ENCODE measurements at places on chromosomes 16 and 17.
A peak's percentile ranks its signal among the peaks of the same experiment; 100 is the strongest.

- DNase-seq: no peak
Observed at GRCh38 chr17:68566442-68566738, 34.8 kb downstream of the FAM20A start.

DNA sequence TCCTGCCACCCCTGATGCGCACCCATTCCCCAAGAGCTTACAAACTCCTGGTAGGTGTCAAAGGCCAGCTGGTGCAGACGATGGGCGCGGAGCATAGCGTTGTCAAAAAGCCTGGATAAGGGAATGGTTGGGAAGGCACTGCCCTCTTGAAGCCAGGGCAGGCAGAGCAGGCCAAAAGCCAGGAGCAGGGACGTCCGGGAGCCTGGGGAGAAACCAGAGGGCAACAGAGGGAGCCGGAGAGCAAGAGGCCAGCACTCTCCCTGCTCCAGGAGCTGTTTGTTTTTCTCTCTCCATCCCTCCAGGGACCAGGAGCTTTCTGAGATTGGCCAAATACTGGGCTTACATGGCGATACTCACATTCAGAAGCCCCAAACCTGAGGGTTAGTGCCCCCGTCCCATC, 334 bp downstream of the GH1 start:
- no peak for DNase-seq

DNA sequence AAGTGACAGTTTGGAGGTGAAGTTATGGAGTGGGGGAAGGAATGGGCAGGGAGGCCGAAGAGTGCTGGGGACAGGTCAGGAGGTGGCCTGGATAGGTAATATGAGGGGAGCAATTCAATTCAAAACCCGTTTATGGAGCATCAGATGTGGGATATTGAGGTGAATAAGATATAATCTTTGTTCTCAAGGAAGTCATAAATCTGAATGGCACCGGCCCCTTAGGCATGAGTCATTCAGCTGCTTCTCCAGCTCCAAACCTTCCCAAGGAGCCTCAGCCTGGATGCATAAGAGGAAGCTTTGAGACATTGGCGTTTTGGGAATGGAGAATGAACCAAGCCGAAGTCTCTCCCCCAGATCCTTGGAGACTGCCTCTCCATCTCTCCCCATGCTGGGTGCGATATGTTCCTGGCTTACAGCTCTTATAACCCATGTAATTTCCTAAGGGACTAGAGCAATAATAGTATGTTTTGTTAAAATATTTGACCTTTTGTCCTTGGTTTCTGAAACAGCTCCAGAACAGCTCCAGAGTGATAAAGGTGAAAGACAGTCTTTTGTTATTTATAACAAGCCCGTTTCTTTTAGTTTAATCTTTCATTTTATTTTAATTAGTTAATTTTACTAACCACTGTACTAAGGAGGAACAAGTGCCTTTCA, 1.7 kb downstream of the TUBG2 start:
- DNase-seq: no peak

DNA sequence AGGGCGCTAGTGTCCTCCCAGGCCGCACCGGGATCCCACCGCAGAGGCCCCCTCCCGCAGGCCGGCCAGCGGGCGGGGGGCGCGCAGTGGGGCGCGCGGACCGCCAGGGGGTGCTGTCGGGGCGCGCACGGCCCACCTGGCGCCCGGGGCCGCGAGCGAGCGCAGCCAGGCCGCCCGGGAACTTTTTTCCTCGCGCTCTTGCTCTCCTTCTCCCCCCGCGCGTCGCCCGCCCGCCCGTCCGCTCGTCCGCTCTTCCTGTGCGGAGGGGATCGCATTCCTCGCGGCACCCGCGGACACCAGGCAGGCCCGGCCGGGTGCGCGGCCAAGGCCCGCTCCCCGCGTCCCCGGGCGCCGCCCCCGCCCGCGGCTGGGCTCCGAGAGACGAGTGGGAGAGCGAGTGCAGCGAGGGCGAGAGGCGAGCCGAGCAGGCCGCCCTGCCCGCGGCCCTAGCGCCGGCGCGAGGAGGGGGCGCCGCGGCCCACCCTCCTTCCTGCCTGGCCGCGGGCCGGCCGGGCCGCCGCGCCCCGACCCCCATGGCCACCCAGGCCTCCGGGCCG, at the start of gene RAI1:
Gene RAI1, plus strand, starts transcription at position 272 of the 557 bp plus-strand sequence. CDS start 111,491 bp downstream, outside the sequence.
- peak; percentile 25 for DNase-seq

DNA sequence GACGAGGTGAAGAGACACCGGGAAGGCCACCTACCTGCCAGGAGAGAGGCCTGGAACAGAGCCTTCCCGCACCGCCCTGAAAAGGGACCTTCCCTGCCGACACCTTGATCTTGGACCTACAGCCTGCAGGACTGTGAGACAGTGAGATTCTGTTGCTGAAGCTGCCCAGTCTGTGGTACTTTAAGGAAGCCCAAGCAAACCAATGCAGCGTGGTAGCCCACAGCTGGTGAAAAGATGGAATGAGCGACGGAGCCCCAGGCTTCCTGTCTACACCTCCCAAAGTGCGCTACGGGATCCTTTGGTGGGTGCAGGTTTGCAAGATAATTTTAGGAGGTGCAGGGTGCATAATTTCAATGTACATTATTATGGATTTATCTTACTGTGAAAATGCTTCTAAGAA, 33.9 kb downstream of the TNFRSF13B start:
- no peak for DNase-seq

GRCh38 chr16:24074574-24074973, 181.6 kb upstream of the CACNG3 start:
- DNase-seq: no peak

GRCh38 chr17:77440560-77440981, 299.8 kb downstream of the SEC14L1 start:
- no peak for DNase-seq

- no peak for DNase-seq
Observed at GRCh38 chr17:18382441-18383078, 5.0 kb downstream of the EVPLL start.

Measured in stimulated activated CD4-positive, alpha-beta T cell treated with anti-CD3 and anti-CD28 coated beads, TNF-alpha, amount 100 ng/mL, for 24 hours (primary cell).